ENCODE measurements at places on chromosomes 1 and 21.

DNA sequence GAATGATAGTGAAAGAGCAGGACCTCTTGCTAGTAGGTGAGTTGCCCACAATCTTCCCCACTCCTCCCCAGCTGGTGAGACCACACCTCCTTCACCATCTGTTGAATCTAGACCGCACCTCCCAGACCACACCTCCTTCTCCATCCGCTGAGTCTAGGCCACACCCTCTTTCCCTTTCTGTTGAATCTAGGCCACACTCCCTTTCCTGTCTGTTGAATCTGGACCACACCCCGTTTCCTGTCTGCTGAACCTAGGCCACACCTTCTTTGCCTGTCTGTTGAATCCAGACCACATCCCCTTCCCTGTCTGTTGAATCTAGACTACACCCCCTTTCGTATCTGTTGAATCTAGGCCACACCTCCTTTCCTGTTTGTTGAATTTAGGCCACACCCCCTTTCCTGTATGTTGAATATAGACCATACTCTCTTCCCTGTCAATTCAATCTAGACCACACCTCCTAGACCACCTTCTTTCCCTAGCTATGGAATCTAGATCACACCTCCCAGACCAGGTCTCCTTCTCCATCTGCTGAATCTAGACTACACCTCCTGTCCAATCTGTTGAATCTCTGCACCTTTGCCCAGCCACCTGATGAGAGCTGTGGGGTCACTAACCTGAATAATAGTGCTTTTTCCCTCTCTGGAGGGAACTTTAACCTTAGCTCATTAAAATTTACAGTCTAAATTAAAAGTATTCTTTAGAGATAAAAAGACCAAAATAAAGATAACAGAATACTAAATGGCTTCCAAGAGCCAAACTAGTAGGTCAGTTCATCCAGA, 116.3 kb downstream of the DAB1 start:
- no peak for DNase-seq

GRCh38 chr1:66210635-66211244, 323.2 kb upstream of the SGIP1 start:
- no peak for DNase-seq

DNA sequence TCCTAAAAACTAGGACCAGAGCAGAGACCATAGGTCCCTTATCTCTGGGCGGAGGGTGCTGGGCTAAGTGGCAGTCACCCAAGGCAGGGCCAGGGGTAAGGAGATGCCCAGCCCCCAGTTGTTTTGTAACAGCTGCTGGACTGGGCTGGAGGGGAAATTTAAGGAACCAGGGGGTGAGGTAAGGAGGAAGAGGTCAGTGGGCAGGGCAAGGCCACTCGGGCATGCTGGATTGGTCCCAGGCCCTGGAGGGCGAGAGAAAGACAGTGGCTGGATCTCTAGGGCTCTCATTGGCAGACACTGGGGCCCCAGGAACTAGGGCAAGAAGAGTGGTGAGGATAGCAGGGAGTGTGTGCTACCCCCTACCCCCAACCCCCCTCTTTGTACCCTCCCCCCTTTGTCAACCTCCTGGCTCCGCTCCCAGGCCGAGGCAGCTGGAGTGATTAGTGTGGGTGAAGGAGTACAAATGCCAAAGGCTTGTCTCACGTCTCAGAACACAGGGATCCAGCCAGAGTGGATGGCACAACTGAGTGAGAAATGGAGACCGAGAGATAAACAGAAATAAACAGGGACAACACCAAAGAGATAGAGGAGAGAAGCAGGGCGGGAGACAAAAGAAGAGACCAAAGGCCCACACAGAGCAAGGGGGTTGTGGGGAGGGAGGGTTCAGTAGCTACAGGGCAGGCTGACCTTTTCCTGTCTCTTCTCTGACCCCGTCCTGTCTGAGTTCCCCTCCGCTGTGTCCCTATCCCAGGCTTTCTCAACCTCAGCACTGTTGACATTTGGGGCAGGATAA, 20.5 kb upstream of the THRAP3 start:
- no peak for DNase-seq

DNA sequence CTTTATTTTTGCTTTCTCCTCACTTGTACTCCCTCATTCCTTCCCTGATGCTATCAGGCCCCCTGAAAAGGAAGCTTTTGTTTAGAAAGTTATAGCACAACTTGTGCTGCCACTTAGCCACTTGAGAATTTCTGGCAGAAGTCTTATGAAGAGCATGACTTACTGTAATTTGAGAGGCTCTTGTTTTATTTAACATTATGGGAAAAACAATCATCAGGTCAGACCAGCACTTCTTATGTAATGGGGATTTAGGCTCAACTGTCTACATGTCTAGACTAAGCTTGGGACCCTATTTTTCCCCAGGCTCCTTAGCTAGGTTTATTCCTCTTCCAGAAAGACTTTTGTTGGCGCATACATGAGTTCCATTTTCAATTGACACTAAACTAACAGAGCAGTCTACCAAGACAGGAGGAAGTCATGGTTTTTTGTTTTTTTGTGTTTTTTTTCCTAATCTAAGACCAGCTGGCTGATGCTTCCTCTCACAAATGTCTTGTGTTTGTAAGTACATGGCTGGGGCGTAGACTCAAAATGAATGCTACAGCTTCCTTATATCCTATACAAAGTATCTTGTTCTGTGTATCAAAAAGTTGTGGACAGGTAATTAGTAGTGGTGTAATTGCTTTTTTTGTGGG, 31.5 kb downstream of the TNFSF4 start:
- DNase-seq = no peak

DNA sequence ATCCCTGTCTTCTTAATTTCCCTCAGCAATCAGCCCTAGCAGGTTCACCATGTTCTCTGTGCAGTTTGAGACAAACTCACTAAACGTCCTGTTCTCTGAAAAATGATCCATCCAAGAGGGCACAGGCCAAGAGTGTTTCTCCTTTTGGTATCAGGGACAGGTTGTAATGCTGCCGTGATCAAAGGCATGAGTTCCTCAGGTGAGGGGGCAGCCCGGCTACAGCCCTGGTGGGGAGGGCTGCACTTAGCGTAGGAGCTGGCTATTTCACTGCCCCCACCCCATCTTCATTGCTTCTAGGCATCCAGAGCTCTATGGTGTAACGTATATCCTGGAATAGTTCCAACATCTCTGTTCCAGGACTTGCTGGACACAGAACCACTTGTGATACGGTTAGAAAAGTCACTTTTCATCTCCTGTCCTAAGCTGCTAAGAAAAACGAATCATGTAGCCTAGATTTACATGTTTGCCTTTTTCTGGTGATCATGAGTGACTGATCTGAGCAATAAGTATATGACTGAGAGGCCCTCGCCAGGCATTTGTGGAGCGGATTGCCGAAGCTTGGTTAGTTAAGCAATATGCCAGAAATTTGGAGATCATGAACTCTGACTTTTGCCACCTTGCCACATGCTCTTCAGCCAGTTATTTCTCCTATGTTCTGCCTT, 41.1 kb upstream of the SRP9 start:
- no peak for DNase-seq

- no peak for DNase-seq
These were observed 4.6 kb upstream of the BTG2 start for GRCh38 chr1:203300441-203301330.

DNA sequence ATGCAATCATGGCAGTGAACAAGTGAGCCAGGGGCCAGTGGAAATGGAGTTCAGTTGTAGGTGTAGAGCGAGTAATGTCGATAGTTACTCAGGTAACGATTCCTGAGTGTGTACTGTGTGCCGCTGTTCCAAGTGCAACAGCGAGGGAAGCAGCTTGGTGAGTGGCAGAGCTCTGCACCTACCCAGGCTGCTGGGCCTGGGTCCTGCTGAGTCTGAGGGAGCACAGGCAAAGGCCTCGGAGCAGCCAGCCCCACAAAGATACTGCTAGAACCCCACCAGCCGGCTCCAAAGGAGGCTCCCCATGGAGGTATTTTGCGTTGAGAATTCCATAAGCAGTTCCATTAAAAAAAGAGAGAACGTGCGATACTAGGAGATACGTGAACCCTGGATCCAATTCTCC, 23.2 kb downstream of the PARP1 start:
- DNase-seq = no peak

Data from activated CD8-positive, alpha-beta memory T cell treated with anti-CD3 and anti-CD28 coated beads, Interleukin-2, amount 50 U/mL, for 48 hours (primary cell).